ENCODE measurements at places on chromosomes 2 and 18.

DNA sequence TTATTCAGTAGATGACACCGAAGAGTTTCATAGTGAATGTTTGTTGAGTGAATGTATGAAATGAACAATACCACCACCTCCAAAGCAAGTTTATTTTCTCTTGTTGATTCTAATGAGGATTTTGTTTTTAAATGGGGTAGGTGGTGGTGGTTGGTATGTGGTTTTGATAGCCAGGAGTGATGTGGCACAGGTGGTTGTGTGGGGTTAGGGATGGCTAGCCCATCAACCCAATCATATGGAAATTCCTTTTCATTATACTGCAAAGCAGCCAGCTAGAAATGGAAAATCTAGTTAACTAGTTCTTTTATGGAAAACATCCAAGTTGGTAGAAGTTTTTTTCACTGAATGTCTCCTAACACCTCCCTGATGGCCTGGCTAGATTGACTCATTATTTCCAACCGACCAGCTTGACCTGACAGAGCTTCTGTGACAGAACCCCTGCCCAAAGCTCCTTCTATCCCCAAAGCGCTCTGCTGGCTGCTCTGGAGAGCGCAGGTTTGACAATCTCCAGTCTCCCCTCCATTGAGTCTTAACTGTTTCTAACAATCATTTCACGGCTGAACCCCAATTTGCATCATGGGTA is 376.9 kb downstream of the MTX2 start:
- DNase-seq: no peak

DNA sequence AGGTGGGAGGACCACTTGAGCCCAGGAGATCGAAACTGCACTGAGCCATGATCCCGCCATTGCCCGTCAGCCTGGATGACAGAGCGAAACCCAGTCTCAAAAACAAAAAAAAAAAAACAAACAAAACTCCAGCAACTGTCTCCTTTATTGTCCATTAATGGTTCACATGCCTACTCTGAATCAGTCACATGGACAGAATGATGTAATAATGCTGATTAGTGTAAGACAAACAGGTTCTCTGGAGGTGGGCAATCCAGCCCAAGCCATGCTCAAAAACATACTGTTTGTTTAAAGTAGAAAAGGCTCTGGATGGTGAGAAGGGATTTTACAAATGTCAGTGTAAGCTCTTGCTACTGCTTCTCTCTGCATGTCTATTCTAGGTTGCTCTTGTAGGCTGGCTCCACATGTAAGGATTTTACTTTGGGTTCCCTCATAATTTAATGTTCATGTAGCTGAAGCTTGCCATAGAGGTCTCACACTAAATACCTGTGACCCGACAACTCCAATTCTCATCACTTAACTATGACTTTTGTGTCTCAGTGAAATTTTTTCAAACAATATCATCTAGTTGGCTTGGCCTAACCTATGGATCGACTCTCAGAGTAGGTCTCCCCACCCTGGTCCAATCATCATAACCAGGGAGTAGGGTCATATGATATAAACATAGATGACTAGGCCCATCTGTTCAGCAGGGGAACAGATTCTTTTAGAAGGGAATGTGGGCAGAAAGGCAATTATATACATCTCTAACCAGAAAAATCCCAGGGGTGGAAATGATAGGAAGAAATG is 83.9 kb upstream of the SLC39A10 start:
- no peak for DNase-seq

DNA sequence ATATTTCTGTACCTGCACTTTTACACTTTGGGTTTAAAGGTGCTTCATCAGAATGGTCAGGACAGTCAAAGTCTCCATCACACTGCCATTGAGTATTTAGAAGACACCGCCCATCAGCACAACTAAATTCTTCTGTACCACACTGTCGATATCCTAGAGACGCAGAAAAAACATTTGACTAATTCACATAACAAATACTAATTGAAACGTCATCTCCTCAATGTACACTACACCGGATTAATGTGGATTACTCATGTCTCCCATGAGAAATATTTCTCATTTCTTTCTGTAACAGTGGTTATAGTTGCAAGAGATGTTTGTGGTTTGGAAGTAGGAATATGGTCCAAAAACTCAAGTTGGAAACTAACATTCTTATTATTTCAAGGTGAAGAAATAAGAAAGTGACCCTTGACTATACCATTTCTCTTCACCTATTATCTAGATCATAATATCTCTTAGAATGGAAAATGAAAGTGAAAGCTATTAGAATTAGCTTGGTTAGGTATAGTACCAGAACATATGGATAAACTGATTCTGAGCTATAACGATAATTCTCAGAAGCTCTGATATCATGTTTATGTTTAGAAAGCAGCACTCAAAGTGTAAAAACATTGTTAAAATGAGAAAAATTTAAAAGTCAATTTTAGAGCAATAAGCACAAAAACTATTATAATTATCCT is 1627.7 kb downstream of the LRP1B start:
- no peak for DNase-seq

- DNase-seq: no peak
Observed at GRCh38 chr18:7002107-7002506, 115.5 kb downstream of the LAMA1 start.

DNA sequence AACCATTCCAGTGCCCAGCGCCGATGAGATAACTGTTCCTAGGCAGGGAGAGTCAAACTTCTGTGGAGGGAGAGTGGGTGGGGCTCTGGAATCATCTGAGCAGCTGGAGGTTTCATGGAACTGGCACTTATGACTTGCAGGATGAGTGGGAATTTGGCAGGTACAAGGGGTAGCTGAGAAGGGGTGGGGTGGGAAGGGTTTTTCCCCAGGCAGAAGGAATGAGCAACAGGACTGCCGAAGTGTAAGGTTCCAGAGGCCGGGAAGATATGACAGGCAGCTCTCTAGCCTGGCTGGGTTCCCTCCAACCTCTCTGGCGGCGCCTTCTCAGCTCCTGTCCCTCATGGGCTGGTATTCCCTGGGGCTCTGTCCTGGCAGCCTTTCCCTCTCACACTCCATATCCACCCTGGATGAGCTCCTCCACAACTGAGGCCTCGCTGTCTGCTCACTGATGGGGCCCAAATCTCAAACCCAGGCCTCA is 2.5 kb upstream of the TET3 start:
- DNase-seq: no peak

DNA sequence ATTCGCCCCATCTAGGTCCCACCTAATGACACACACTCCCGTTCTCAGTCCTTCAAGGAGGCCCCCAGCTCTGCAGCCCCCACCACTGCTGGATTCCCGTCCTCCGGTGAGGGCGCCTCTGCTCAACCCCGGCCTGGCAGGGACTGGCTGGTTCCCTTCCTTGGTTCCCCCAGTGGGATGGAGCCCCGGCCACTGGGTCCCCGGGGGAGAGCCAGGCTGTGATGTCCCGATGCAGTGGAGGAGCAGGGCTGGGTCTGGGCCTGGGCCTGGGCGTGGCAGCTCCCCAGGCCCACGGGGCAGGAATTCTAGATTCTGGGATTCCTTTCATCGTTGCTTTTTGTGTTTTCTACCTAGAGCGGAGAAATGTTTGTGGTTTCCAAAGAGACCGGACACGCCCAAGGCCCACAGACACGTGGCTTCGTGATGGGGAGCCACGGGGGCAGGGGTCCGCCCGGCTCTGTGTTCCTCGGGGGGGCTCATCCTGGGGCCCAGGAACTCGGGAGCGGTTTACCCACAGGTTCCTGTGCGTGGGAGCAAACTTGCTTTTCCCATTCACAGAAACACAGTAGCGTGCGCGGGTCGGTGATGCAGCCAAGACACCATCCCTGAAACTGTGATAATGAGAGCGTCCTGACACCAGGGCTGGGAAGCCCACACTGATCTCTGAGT is 67.0 kb downstream of the SLC66A2 start:
- no peak for DNase-seq

DNA sequence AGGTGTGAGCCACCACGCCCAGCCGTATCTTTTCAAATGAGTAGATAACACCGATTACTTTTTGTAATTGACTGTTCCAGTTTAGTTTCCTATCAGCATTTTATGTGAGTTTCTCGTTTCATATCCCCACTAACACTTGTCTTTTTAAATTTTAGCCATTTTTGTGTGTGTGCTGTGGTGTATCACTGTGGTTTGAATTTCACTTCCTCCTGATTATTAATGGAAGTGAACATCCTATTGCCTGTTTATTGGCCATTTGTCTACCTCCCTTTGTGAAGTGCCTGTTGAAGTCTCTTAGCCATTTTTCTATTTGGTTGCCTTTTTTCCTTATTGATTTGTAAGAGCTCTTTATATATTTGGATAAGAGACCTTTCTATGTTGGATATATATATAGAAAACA is 91.7 kb upstream of the STON1 start:
- no peak for DNase-seq

DNA sequence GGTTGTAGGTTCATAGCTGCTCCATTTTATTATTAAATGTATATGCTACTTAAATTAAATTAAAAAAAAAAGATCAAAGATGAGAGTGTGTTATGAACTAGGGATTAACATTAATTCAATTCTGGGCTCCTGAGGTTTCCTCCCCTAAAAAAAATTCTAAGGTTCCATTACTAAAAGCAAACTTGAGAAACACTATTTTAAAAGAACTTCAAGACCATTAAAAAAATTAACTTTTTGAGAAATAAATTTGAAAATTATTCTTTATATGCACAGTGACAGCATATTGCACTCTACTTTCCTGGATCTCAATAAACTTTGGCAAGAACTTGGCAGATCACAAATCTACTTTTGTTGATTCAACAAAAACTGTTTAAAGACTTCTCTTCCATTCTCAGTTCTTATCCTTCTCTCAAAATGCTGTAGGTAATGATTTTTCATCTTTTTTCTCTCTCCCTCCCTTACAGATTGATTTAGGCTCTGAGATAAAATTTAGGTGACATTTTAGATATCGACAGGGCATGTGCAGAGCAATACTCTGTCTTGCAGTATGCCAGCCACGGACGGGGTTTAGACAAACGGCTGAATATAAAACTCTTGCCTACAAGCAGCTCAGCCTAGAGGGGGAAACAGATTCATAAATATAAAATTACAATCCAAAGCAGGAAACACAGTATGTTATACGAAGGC is 592 bp upstream of the MARS2 start:
- no peak for DNase-seq

DNA sequence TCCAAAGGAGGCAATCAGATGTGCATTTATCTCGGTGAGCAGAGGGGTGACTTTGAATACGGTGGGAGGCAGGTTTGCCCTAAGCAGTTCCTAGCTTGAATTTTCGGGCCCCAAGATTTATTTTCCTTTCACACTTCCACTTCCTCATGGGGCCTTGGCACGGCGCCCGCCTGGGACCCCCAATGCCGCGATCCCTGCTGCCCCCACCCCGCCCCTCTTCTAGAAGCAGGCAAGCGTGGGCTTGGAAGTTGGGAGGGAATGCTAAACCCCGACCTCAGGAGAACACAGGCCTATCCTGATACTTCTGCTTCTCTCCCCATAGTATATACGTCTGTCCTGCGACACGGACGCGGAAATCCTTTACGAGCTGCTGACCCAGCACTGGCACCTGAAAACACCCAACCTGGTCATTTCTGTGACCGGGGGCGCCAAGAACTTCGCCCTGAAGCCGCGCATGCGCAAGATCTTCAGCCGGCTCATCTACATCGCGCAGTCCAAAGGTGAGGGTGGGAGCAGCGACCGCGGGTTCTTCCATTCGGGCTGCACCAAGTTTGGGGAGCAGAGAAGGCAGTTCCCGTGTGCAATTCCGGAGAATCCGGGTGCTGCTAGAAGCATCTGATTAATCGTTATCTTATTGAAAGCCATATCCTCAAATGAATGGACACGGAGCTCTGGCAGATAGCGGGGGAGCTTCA is 21.6 kb downstream of the TRPM8 start:
- DNase-seq: no peak

DNA sequence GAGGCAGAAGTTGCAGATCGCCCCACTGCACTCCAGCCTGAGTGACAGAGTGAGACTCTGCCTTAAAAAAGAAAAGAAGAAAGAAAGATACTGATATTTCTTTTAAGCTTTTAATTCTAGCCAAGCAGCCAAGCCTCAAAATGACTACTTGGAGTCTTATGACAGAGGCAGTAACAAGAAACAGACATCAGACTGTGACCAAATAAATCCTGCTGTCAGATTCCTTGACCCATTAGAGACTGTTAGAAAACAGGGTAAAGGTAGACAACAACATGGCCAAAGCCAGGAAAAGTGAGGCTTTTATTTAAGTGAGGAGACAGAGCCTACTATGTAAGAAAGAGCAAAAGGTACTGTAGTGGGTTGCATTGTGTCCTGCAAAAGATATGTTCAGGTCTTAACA is 83.4 kb upstream of the NARS1 start:
- no peak for DNase-seq

DNA sequence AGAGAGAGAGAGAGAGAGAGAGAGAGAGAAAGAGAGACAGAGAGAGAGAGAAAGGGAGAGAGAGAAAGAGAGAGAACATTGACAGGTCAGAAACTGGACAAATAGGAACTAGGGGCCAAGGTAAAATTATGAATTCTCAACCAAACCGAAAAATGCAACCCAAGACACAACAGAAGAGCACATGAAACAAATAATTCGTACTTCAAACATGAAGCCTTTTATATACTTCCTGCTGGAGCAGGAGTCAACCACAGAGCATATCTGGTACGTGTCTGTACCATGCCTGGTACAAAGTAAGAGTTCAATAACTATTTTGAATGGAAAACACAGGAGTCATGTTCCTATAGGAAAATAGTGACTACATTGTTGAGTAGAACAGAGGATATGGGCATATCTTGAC is 6.5 kb upstream of the VPS54 start:
- no peak for DNase-seq

GRCh38 chr2:71877636-71878035 is 270.0 kb downstream of the CYP26B1 start:
- no peak for DNase-seq

Data from stimulated activated CD4-positive, alpha-beta T cell treated with anti-CD3 and anti-CD28 coated beads, Interleukin-4, amount 100 ng/mL, for 4 hours (primary cell).